Jurkat, Clone E6-1 (cell line): ENCODE measurements at places on chromosomes 12 and 14.

- DNase-seq = no peak
These were observed 26.4 kb upstream of the STAB2 start for GRCh38 chr12:103560604-103561101.

- DNase-seq = peak; percentile 47
These were observed 1.5 kb downstream of the RILPL1 start for GRCh38 chr12:123532019-123532418.

- no peak for DNase-seq
These were observed 90.2 kb upstream of the HECTD1 start for GRCh38 chr14:31297701-31298344.

DNA sequence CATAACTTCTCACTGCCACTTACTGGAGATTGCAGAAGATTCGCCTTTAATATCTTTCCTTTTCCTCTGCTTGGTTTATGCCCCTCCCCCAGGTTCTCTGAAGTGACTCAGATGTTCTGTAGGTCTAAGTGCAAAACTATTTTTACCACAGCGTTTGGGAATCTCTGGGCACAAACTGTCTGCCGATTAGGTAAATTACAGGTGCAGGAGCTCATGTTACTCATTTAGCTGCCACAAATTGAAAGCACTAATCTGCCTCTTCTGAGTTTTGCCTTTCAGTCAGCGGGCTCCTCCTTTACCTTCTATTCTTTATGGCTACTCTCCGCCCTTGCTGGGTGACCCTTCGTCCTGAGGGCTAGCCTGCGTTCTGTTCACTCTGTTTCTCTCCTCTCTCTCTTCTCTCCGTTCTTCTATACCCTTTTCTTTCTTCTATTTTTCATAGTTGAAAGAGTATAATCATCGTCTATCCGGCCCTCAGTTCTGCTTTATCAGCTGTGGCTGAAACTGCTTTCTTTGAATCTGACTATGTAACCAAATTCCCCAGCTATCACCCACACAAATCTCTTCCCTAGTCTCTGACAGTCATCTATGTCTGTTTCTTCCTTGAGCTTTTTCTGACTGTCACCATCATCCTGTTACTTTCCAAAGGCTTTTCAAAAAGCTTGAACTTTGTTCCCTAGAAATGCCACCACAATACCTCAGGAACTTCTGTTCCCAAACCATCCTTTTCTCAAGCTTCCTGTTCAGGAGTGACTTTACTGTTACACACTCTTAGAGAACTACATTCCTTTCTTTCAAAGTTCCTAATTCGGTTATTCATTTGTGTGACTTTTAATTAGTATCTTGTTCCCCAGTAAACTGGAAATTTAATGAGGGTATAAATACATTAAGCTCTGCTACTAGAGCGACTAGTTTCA, 4.3 kb upstream of the MYF6 start:
- no peak for DNase-seq

DNA sequence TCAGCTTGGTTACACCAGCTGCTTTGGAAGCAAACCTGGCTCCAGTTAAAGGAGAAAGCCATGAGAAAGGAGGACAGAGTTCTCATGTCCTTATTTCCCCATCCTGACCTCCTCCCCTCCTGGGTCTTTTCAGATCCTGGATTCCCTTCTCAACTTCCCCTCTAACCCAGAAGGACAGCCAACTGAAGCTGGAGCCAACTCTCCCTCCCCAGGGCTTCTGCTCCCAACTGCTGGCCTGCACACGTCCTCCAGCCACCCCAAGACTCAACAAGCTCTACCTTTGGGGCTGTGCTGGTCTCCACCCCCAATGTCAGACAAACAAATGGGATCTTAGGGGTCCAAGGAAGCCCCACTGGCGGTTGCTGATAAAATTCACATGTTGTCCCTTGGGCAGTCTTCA, 651.1 kb upstream of the TBX3 start:
- DNase-seq = no peak
